ENCODE measurements at places on chromosomes 2 and 18. TPM values are rescaled to one million over a fixed set of nuclear protein-coding genes. Genes with fewer than 3 reads are reported as not detected.

The GALNT3 gene
- 81.9 TPM for total RNA-seq

GRCh38 chr2:78967294-78967693, 58.2 kb upstream of the REG3G start:
- no peak for DNase-seq

DNA sequence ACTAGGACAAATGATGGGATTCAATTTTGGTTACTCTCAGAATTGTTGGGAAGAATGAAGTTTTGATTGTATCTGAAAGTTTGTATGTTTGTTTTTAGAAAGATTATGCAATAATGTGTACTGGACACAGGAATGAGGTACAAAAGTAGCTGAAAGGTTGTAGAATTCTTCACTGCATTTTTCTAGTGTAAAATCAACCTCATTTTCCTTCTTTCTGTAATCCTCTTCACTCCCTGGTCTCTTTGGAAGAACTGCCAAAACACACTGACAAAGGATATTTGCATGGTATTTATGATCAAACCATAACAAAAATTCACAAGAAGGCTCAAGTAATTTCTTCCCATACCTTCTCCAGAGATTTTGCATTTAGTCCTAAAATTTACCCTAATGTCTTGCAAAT, 110.7 kb downstream of the ZEB2 start:
- DNase-seq, result no peak

The CRYGD gene
- not detected for total RNA-seq

The ANKRD44 gene
- total RNA-seq, result 58.4 TPM

DNA sequence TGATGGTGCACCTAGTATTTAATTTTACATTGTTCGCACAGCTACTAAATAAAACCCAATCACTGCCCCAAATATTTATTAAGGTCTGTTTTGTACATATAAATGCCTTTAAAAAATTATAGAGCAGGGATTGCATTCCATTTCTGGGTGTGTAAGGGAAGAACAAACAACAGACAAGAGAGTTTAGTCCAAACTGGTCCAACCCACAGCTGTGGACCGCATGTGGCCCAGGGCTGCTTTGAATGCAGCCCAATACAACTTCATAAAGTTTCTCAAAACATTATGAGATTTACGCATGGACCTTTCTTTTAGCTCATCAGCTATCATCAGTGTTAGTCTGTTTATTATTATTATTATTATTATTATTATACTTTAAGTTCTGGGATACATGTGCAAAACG, 114.8 kb upstream of the LRATD1 start:
- no peak for DNase-seq

- DNase-seq, result no peak
These were observed 30.1 kb downstream of the CYP1B1 start for GRCh38 chr2:38045811-38046210.

- DNase-seq, result no peak
These were observed 91.9 kb downstream of the TTN start for GRCh38 chr2:178715366-178715765.

GRCh38 chr2:175195012-175195411, 13.5 kb upstream of the ATP5MC3 start:
- DNase-seq, result no peak

The C2orf81 gene
- 2.7 TPM for total RNA-seq

The DIPK1C gene
- not detected for total RNA-seq

DNA sequence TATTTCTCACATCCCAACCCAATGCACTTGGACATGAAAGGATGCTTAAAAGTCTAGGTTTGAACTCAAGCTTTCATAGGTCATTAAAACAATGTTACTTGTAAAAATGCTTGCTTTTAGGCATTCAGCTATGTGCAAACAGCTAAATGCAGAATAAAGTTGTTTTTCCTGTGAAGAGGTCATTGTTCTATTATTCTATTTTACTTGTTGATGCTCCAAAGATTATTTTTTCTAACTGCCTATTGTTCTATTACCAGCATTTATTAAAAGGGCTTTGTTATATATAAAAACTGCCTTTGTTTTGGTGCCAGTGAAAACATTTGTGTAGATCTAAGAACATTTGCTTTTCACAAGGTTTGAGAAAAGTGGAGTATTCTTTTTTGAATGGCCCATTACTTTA, 49.4 kb downstream of the TMEM178A start:
- no peak for DNase-seq

GRCh38 chr2:40240070-40240469, 211.8 kb downstream of the SLC8A1 start:
- DNase-seq, result peak; percentile 39

- peak; percentile 41 for DNase-seq
These were observed 544 bp downstream of the LRATD1 start for GRCh38 chr2:14633061-14633460.

DNA sequence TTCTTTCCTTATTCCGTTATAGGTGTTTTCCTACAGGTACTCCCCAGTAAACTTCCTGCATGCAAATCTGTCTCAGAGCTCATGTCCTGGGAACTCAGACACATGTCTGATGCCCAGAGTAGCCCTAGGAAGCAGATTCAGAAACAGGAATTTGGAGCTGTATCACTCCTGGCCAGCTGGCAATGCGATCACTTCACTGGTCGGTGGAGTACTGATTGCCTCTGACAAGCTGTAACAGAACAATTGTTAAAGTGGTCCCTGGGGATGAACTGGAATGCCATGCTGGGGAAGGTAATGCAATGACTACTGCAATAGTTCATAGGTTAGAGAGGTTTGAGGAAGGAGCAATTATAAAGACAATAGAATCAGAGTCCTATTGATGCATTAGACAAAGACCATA, 131.6 kb upstream of the DOCK10 start:
- no peak for DNase-seq

The AMER3 gene
- total RNA-seq, result 0.55 TPM

GRCh38 chr2:73827660-73828388, 937 bp upstream of the STAMBP start:
- no peak for DNase-seq

- no peak for DNase-seq
These were observed 22.5 kb downstream of the CAVIN2 start for GRCh38 chr2:191824398-191824797.

The PROM2 gene
- 370 TPM for total RNA-seq

DNA sequence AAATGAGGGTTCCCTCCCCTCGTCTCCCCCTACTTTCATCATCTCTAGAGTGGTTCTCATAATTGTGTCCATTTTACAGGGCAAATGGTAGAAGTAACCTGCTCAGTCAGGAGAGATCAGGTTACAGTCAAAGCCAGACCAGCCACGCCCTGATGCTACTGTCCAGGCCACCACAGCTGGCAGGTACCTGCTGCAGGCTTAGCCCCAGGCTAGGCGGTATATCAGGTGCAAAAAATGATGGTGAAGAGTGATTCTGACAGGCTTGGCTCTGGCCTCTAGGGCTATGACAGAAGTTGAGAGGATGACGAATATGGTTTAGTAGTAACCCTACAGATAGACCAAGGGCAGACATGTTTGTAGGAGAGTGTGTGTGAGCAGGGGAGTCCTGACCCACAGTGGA, 67.1 kb downstream of the HAUS1 start:
- DNase-seq, result no peak

DNA sequence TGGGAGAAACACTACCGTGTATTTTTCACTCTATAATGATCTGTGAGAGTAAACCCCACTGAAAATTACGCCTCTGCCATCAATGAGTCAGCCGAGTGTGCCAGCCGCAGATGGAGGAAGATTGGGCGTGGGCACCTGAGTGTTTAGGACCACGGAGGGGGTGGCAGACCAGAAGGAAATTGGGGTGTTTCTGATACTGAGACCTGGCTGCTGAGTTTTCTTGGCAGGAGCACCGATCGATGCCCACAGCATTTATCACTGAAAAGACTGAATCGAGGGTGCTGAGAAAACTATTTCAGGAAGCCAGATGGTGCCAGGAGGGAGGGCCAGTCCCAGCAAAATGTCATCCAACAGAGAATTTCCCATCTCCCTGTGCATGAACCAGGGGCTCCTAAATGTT, 91.9 kb upstream of the TPO start:
- DNase-seq, result no peak

DNA sequence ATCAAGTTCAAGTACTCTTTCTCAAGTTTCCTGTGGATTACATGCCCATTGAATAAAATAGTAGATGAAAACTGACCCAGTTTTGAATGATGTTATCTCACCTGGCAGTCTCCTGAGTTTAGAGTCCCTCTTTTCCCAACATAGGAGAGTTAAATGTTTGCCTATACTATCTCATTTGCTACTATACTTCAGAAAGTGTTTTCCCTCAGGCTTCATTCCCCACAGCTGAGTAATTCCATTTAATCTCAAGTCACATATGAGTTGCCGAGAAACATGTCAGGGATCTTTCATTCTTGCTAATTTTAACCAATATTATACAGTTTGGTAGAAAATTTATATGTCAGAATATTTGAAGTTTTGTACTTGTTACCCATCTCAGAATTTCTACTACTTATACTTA, 150.4 kb upstream of the CDH19 start:
- no peak for DNase-seq

GRCh38 chr2:108270768-108271506, 17.8 kb upstream of the SULT1C2 start:
- DNase-seq, result no peak

The GREB1 gene
- total RNA-seq, result 11.0 TPM

The MC4R gene
- total RNA-seq, result not detected

The G6PC2 gene
- total RNA-seq, result not detected
